ENCODE measurements at places on chromosomes 7 and 10.

DNA sequence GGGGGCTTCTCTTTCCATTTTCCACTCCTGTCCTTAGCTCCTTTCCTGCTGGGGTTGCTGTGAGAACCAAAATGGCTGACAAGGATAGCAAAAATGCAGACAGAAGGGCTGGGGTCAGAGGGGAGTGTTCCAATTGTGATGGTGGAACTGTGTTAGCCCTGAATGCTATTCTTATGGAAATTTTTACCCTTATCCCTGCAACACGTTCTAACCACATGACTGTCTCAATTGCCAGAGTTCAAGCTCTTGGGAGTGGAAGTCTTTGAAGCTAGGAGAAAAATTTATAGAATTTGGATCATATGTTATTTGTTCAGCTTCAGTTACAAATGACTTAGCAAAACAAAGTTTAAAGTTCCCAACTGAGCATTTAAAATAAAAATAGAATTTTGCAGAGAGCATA lies 134.1 kb downstream of the ADCYAP1R1 start:
- DNase-seq: no peak

DNA sequence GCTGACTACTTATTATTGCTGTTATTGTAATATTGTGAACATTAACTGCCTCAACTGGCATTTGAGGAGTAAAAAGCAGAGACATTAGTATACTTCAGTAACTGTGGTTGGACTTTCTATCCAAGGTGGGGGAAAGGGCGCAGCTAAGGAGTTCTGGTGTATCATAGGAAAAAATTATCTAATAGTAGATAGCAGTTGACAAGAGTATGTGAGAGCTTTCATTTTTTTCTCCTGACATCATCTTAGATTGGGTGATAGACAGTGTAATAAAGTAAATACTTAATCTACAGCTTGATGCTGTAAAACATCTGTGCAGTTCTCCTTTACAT lies 68.9 kb downstream of the PHTF2 start:
- DNase-seq: peak; percentile 86

DNA sequence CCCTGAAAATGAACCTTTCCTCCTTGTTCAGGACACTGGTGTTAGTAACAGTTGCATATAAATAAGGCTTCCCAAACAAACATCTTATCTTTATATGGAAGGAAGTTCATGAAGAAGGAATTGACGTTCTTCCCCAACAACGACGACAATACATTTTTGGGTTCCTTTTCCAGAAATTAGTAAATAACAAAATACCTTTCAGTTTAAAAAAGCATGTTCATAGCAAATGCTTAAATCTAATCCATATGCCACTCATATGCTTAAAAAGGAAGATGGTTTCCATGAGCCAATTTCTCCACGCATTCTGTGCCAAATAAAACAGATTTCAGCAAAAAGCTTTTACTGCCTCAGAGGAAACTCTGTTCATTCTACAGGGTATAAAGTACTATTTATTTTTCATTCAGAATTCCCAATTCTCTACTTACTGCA lies 182.6 kb downstream of the COBL start:
- DNase-seq: no peak

DNA sequence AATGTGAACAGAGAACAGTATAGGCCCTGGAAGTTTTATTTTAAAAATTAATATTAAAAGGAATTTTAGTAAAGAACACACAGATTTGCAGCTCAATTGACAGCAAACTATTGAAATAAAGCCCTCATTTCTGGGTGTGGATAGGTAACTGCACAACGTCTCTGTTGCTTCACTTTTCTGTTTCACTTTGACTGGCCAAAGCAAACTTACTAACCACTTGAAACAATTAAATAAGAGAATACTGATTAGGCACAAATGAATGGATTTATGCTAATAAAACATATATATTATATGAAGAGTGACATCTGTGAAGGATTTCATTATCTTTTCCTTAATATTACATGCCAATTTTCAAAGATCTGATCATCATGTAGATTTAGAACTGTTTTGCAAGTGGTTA lies 11.9 kb downstream of the ZNF804B start:
- DNase-seq: no peak

DNA sequence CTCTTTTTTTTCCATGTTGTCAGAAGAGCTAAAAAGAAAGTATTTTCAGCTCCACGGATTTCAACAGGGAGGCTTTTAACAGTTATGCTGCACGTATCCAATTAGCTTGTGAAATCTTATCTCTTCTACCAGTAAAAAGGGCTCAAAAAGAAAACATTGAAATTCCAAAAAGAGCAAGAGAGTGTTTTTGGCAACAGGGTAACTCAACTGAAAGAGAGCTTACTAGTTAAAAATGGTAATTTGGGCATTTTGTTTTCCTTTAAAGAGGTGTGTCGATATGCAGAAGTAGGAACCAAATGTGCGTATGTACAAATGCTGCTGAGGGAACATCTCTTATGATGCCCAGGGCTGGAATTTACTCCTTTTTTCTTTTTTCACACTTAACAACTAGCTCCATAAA lies 292.8 kb downstream of the PRKG1 start:
- DNase-seq: no peak
